ENCODE measurements at places on chromosomes 7 and 10.

- no peak for DNase-seq
Measured at GRCh38 chr10:63156236-63156635, 23.1 kb downstream of the NRBF2 start.

- peak; percentile 43 for DNase-seq
Measured at GRCh38 chr10:49632406-49633317, 18.8 kb downstream of the CHAT start.

GRCh38 chr10:77978360-77978759 lies 51.0 kb downstream of the POLR3A start:
- no peak for DNase-seq

DNA sequence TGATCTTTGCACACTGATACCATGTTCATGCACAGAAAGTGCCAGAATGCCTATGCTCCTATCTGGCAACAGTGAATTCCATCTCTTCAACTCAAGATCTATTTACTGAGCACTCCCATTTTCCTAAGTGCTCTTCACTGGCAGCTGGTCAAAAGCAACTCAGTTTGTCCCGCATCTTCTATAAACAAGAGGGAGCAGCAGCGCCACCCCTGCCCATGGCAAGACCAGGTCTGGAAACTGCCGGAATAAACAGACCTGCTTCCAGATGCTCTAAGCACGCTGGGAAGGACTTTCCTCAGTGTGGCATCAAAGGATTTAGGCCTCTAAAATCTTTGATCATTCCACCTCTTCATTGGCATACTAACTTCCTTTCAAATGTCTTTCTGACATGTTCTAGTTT lies 104.4 kb upstream of the MACROH2A2 start:
- no peak for DNase-seq

GRCh38 chr10:33352175-33352574 lies 17.7 kb upstream of the NRP1 start:
- DNase-seq = no peak

DNA sequence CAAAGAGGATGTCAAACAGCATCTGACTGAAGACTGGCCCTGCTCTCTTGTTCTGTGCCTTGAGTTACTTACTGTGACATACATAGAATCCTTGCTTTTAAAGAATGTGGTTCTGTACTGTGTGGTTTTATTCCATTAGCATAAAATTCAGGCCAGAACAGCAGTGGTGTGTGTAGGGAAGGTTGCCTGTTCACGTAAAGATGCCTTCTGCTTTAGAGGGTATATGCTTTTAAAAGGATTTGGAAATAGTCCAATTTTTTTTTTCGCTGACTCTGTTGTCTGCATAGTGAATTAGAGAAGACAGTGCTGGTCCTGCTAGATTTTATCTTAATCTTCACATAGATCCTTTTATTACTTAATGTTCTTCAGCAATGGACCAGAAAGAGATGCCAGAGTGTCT lies 470.8 kb upstream of the SEMA3A start:
- DNase-seq = no peak

DNA sequence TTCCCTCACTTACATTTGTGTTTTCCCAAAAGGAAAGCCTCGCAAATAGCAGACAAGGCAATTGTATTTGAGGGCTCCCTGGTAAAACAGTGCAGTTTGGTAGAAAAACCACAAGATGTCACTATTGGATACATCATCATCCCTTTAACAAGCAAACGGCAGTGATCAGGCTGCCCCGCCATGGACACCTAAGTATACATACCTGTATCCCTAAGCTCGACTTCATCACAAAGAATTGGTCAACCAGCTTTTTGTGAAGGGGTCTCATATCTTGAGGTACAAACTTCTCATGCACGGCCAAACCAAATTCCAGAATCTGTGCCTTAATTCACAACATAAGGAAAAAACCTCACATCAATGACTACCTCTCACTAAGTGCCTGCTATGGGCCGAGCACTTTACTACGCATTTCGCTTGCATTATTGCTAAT lies 179.5 kb upstream of the IMMP2L start:
- DNase-seq = peak; percentile 44

- no peak for DNase-seq
Measured at GRCh38 chr10:112593023-112593422, 146.0 kb downstream of the VTI1A start.

DNA sequence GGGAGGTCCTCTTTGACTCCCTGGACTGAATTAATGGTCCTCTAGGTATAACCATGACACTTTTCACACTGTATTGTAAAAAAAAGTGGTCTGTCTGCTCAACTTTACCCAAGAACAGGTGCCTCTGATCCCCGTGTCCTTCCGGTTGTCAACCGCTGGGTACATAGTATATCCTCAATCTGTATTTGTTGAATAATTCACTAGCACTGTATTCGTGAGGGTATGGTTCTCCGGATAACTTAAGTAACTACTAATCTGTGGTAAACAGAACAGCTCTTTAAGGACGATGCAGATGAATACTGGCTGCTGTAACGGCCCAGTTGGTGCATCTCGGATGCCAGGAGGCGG lies 472 bp upstream of the ADAM22 start:
- DNase-seq = no peak

- DNase-seq = no peak
Measured at GRCh38 chr10:123888751-123889150, 2.9 kb downstream of the CPXM2 start.

DNA sequence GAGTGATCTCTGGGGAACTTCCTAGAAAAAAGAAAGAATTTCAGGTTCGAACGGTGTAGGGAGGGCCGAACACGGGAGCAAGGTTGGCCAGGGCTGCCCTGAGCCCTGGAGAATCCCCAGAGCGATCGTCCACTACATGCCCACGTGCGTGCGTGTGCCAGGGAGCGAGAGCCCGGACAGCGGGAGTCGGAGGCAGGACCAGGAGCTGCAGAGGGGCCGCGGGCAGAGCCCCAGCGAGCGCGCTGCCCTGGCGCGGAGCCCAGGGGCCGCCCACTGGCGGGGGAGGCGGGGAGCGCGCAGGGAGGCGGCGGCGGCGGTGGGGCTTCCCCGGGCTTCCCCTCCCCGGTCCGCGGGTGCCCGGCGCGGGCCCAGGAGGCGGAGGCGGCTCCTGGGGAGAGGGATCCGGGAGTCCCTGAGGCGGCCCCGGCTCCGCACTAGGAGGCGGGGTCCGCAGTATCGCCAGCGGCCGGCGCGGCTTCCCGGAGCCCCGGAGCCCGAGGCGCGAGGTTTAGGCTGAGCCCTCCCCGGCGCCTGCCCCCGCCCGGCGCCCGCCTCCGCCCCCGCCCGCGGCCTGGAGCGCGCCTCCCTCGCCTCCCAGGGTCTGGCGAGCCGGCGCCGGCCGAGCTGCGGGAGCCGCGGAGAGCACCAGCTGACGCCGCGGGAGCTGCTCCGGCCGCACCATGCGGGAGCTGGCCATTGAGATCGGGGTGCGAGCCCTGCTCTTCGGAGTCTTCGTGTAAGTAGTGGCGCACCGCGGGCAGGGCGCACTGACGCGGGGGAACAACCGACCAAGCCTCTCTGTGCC lies at the start of gene PLPP4:
Gene PLPP4, plus strand, starts transcription at position 602 of the 805 bp plus-strand sequence. Its CDS starts 79 bp downstream, at position 681.
- DNase-seq = no peak

GRCh38 chr10:38102880-38103279 lies 8.7 kb downstream of the ZNF37A start:
- DNase-seq = no peak

DNA sequence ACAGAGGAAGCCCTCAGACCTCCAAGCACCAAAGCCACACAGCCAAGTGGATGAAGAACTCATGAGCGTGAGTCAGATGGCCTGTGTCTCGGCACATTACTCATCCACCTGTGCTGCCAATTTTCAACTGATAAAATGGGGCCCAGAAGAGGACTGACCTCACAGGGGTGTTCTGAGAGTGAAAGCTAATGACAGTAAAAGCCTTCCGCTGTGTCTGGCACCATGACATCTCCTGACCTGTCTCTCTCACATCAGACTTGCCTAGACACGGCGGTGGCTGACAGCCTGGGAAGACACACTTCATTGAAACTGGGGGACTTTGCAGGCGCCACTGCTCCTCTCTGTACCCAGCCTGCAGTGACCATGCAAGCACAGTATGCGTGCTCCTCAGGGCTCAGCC lies 8.3 kb upstream of the SLC18A3 start:
- DNase-seq = no peak

DNA sequence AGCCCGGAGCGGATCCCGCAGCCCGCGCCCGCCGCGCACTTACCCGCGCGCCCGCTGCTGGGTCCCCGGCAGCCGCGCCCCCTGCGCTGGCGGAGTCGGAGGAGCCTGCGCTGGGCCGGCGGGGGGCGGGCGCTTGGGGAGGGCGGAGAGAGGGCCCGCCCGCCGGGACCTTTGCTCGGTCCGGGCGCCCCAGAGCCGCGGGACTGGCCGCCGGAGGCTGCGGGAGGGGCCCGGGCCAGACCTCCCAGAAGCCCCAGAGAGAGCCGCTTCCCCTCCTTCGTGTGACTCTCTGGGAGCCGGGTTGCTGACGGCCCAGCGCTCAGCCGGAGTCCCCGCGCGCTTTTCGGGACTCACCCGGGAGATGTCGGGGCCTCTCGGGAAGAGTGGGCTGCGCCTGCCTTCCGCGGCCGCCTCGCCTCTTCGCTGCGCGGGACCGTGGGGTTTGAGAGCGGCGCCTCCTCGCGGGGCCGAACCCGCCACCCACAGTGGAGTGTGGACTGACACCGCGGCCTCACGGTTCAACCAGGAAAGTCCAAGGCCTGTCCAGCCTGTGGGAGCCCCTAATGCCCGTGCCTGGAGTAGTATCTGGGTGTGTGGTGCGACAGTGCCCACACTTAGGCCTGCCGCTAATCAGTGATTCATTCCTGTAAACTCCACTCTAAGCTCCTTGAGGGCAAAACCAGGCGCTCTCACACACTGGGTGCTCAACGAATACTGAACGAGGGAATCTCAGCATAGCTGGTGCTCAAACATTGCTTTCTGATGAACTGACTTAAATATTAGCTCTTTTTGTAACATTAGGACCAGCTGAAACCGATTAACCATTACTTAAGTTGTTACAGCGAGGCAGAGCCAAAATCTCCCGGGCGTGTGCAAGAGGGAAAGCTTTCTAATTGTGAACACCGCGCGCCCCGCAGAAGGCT lies at the start of gene GSDME:
Gene GSDME, minus strand, starts transcription at position 112 of the 923 bp plus-strand sequence. CDS start 7,690 bp downstream, outside the sequence.
- peak; percentile 74 for DNase-seq

GRCh38 chr10:102740229-102740628 lies 3.5 kb upstream of the WBP1L start:
- DNase-seq = no peak

DNA sequence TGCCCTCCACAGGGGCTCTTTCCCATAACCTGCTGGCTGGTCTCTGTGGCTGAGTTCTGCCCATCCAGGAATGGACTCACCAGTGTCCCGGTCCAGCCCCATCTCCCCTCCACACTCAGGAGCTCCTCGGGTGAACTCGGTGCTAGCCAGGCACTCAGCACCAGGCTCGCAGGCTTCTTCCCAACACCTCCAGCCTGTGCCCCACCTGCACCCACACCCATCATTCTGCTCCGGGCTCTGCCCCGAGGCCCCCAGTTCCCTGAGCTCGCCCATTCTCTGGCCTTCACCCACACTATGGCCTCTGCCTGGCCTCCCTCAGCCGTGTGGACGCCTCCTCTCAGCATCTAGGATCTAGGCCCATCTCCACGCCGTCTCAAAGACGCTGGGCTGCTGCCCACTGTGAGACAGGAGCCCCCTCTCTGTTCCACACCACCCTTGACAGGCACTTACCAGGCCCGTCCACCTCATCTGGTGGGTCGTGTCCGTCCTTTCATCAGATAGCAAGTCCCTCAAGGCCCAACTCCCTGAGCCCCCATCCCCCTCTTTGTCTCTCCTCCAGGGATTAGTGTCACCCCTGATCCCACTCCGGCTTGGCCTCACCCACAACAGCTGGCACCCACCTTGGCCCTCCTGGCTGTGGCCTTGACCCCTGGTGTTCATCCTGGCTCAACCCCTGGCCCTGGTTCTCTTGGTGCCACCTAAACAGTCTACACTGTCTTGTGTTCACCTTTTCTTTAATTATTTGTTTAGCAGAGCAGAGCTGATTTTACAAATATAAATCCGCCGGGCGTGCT lies 76.0 kb upstream of the FAM20C start:
- no peak for DNase-seq

DNA sequence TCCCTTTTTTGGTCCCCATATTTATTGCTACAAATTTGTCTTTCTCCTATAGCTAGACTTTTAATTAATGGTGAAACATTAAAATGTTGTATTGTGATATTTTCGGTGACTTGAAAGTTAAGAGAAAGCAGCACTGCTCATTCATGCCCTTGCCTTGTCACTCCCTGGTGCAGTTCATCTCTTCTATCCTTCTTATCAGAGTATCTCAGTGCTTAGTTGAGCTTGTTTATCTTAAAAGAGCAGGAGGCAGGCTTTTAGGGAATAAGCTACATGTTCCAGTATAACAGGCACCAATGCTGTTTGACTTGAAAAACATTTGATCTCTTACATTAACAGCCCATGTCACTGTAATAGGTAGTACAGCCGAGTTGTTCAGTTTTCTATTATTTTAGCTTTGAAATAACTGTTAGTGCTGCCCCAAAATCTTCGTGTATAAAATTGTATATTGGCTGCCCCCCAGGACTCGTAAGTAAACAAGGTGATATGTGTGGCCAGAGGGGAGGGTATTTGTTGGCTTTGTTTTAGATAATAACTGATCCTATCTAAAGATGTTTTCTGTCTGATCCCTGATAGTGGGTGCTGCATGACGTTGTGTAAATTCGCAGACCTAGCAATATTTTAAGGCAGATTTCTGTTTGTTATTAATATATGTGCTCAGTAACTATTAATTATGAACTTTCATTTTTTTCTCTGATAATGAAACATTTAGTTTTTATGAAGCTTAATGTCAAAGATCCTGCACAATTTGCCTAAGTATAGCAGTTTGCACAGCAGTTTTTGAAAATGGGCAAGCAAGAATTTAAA lies 96.5 kb downstream of the BTRC start:
- DNase-seq = no peak

- DNase-seq = no peak
Measured at GRCh38 chr7:68205826-68206225, 1209.2 kb downstream of the TYW1 start.

GRCh38 chr10:79171504-79171903 lies 102.7 kb downstream of the ZMIZ1 start:
- no peak for DNase-seq

DNA sequence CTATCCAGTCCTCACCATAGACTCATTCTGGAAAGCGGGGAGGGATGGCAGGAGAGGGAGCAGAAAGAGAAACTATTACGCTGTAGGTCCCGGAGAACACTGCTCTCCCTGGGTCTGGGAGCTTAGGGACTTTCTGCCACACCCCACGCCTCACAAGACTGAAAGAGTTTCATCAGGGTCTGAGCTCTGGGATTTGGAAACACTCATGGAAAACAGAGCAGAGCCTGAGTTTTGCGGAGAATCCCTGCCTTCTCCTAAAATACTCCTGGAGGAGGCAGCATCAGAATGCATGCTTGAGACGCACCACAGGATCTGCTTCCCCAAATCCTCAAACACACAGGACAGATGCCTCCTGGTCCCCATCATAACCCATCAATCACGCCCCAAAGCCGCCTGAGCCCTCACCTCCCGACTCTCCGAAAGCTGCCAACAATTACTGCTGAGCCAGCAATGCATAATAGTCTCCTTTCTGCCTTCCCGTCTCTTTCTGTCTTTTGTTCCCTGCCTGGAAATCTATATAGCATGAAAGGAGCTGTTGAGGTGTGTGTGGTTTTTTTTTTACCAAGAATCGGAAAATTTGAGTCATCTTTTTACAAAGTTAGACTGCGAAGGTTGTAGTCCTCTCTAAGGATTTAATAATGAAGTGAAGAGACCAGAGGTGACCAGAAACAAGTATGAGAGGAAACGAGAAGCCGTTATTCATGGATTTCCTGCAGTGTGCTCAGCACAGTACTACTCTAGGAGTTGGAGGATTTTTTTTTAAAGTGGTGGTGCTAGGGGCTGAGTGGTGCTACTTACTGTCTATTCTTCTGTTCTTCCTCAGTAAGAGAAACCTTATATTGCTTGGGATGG lies 37.7 kb downstream of the ASB13 start:
- no peak for DNase-seq
